ENCODE measurements at places on chromosomes 11 and 22.

DNA sequence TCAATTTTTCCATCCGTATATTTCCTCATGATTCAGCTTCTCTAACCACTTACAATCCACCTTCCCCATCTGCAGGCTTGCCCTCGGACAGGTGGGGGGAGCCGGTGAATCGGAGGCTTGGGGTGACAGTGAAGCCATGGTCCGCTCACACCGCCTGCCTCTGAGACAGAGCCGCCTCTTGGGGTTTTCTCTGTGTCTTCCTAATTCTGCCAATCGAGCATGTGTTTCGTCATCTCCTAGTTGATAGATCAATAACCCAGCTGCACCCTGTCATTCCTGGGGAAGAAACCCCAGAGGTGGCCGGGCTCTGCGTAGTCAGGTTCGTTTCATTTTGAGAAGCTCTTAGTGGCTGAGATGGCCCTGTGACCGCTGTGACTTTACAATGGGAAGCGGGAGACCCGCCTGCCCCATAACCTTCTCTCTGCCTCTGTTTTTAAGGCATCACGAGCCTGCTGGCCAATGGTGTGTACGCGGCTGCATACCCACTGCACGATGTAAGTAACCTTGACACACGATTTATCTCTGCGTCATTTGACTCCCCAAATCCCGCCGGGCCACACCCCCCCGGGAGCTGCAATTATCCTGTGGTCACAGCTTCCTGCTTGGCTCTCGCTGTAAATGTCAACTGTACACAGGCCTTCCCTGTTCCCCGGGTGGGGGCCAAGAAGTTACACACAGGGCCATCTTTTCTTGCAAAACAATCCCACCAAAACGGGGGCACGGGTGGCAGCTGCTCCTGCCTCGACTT, 33.3 kb downstream of the ANO1 start:
- DNase-seq = no peak

DNA sequence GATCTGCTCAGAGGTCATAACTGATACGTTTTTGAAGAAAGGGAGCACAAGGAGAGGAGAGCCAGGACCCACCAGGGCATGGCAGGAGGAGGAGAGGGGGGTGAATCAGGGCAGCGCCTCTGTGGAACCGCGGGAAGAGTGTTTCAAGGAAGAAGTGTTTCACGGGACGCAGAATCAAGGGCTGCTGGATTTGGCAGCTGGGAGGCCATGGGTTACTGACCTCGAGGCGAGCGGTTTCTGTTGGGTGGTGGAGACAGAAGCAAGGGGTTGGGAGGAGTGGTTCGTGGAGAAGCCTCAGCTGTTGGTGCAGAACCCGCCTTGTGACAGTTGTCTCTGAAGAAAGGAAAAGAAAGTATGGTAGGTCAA, 13.1 kb downstream of the VPS26B start:
- no peak for DNase-seq

DNA sequence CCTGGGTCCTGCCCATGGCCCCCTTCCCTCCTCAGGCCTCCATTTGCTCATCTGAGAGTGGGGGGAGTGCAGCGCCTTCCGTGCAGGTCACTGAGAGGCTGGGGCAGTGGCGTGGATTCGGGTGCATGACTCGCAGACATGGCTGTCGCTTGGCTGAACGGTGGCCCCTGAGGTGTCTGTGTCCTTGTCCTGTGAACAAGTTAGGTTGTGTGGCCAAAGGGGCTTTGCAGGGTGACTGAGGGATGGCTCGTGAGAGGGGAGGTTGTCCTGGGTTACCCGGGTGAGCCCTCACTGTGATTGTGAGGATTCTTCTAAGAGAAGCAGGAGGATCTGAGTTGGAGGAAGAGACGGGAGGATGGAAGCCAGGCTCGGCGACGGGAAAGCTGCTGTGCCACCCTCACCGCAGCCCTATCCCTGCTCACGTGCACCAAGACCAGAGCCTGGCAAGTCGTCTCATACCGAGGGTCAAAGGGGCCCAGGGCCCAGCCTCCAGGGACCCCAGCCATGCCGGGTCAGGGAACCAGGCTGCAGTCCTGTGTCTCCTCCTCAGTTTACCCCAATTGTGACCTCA, 79.1 kb downstream of the KCNQ1 start:
- DNase-seq = no peak

GRCh38 chr11:115444542-115444941, 59.7 kb downstream of the CADM1 start:
- no peak for DNase-seq

DNA sequence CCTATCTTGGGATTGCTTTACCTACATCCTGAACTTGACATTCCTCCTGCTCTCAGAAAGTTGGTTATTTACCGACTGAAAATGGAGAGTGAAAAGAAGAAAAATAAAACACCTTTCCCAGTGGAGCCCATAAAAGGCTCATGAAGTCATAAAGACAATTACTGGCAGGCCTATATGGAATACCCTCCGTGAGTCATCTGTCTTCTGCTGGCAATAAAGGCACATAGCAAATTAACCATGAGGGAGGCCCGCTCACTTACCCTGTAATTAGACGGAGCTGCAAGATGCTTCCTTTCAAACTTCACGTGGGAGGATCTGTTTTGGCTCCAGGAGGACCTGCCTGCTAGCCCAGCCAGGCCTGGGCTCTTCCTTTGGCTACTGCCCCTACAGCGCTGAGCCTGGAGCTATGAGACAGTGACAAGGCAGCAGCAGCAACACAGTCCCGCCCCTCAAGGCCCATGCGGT, 540.4 kb downstream of the BUD13 start:
- DNase-seq = no peak

GRCh38 chr11:41201156-41201555, 258.3 kb downstream of the LRRC4C start:
- DNase-seq = no peak

DNA sequence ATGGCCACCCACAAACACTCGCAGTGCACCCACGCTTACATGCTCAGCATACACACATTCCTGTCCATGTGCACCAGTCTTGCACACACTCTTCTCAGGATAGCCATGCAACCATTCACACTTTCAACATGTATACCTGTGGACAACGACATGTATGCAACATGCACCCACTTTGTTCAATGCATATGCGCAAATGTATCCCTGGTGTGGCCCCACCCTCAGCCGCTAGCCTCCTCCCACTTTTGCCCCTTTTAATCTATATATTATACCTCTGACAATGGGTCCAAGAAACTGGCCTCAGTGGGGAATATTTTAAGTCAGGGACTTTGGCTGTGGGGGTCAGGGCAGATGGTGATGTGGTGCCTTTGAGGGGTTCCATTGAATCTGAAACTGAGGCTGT, 963 bp downstream of the INSC start:
- no peak for DNase-seq

GRCh38 chr11:84465040-84465439, 1162.1 kb downstream of the DLG2 start:
- no peak for DNase-seq

DNA sequence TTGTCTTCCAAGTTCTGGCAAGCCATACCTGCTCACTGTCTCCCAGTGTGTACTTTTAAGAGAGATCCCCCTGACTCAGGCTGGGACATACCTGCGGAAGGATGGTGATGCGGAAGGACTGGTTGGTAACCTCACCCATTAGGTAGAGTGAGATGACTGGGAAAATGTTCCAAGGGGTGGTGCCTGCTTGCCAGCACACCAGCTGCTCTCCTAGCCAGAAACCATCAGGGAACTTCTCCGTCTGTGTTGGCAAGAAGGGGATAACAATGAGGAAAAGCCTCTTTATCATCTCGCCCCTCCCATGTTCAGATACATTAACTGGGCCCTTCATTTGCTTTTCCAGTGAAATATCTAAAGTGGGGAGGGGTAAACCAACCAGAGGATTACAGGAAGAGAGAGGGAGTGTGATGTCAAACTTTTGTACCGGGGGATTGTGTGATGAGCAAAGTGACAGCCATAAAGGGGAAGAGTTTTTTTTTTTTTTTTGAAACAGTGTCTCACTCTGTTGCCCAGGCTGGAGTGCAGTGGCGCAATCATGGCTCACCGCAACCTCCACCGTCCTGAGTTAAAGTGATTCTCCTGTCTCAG, at the start of gene BACE1-AS:
TSS of gene BACE1-AS (plus strand) at position 538 of the 588 bp plus-strand sequence.
- DNase-seq = no peak

DNA sequence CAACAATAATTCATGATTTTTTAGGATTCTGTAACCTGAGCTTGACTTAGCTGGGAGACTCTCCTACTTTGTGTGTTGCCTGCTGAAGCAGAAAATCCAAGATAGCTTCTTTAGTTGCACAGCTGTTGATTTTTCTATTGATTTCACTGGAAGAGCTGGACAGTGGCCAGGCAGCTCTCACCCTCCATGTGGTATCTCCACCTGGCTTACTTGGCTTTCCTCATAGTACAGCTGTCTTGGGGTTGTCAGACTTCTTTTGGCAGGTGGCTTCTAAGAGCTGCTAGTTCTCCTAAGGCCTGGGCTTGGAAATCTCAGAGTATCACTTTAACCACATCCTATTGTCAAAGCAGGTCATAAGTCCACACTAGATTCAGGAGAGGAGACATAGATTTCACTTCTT, 130.8 kb upstream of the SPON1 start:
- no peak for DNase-seq

DNA sequence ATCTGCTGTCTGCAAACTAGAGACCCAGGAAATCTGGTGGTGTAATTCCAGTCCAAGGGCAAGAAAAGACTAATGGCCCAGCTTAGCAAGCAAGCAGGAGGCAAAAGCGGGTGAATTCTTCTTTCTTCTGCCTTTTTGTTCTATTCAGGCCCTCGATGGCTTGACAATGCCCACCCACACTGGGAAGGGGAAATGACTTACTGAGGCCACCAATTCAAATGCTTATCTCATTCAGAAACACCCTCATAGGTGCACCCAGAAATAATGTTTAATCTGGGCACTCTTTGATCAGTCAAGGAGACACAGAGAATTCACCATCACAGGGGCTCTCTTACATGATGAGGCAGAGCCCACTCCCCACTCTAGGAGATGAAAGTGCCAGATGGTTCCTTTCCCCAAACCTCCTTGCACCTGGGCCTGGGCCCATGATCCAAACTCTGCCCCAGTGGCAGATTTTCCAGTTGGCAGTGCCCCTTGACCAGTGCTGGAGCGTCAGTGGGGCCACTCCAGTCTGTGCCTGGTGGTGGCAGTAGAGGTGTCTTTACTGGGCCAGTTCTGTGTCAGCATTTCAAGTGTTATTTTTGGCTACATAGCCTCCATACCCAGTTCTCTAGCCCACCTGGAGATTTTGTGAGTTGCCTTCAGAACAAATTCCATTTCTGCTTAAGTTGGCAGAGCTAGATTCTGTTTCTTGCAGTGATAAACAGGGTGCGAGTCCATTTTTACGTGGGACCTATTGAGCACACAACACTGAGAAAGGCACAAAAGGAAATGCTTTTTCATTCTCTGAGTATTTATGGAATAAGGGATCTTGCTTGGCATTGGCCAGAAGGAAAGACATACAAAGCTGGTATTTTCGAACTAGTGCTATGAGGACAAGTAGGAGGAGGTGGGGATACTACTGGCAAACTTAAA, 7.5 kb downstream of the ELMOD1 start:
- no peak for DNase-seq

GRCh38 chr11:41536021-41536568, 76.6 kb upstream of the LRRC4C start:
- DNase-seq = no peak

DNA sequence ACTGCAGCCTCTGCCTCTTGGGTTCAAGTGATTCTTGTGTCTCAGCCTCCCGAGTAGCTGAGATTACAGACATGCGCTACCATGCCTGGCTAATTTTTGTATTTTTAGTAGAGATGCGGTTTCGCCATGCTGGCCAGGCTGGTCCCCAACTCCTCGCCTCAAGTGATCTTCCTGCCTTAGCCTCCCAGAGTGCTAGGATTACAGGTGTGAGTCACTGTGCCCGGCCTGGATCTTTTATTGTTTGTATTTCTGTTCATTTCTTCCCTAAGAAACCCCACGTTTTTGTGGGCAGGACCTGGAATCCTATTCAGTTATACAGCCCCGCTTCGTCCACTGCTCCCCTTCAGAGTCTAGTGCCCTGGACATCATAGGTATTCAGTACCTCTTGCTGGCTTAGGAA, 28.7 kb downstream of the ZBTB16 start:
- no peak for DNase-seq

DNA sequence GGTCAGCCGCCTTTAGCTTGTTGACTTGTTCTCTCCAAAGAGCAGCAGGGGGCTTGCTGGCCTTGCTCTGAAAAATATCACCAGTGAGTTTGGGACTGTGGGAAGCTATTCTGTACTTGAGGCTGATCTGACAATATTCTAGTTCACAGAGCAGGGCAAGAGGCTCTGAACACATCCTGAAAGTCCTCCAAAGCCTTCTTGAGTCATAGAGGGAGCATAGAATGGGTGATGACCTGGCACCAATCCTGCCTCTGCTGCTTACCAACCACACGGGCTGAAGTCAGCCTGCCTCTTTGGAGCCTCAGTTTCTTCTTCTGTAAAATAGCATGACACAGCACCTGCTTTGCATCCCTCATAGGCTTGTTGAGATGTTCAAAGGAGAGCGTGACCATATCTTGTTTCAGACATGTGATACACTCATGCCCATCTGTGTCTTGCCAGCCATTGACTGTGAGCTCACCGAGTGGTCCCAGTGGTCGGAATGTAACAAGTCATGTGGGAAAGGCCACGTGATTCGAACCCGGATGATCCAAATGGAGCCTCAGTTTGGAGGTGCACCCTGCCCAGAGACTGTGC, 96.6 kb downstream of the RRAS2 start:
- no peak for DNase-seq

DNA sequence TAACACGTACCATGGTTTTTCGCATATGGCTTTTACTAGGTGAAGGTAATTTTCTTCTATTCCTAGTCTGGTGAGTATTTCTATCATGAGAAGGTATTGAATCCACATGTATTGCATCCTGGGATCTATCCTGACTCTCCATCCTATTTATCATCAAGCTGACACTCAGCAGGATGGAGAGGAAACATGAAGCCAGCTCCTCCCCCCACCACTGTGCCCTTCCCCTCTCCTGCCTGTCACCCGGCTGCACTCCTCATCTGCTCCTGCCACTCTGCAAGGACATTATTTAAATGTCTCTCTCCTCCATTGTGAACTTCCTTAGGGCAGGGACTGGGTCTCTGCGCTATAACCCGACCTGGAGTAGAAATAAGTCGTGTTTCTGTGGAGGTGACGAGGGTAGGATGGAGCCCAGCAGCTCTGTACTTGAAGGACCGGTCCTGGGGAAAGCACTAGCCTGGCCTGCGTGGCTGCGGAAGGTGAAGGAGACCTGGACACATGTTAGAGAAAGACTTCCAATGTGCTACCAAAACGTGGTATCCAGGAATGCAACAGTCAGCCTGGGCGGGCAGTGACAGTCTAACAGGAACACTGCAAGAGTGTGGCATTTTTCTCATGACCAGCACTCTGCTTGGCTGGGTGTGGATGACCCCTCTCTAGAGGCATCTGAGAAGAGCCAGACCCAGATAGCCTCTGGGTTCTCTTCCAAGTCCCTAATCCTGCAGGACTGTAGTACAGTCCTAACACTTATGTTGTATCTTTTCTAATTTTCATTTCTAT, 111.2 kb downstream of the MICAL3 start:
- DNase-seq = no peak

DNA sequence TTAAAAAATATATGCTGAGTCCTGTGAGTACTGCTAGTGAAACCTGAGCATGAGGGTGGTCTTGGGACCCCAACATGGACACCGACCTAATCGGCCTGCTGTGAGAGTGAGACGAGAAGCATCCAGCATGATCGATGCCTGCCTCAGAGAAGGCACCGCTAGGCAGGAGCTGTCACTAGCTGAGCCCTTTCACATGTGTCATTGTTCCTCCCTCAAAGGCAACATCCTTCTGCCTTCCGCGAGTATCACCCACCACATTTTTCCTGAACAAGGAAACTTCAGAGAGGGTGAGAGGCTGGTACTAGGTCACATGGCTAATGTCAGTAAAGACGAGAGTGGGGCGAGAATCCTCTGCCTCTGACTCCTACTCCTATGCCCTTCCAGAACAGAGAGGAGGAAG, 35.6 kb downstream of the AP1B1 start:
- DNase-seq = no peak

GRCh38 chr22:46320166-46320710, 15.3 kb upstream of the TRMU start:
- DNase-seq = no peak
